ENCODE measurements at places on chromosomes 13 and 19. TPM values are rescaled to one million over a fixed set of nuclear protein-coding genes. Genes with fewer than 3 reads are reported as not detected.

GRCh38 chr19:1655131-1655981 is 2.9 kb upstream of the TCF3 start:
- H3K4me3 ChIP-seq, result no peak overlapping the region
- no peaks in the 10 kb centered on the region for H3K27me3 ChIP-seq
- H3K27ac ChIP-seq, result no peak overlapping the region
- no peak for DNase-seq

DNA sequence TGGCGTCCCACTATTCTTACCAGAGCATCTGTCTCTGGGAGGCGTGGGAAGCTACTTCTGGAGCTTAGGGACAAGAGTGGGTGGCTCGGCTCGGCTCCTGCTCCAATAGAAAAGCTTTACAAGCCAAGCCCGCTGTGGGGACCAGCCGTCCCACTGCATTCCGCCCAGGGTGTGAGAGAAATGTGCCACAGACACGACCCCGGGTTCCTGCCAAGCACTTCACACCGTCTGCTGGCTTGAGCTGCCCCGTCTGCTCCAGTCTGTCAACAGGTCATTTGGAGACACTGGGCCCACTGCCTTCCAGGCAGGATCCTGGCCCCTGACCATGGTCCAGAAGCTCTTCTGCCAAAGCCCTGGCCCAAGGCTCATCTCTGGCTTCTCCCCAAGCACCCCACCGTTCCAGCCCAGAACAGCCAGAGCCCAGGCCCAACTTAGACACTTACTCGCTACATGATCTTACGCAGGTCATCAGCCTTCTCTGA is 6.5 kb upstream of the FKRP start:
- no peaks in the 10 kb centered on the region for H3K4me1 ChIP-seq
- H3K36me3 ChIP-seq, result peaks cover 35% of the 10 kb centered on the region
- no peaks in the 10 kb centered on the region for H3K27me3 ChIP-seq
- no peak for DNase-seq
- H3K27ac ChIP-seq, result no peak overlapping the region

GRCh38 chr19:9914315-9915207 is 21.8 kb downstream of the OLFM2 start:
- H3K36me3 ChIP-seq, result no peaks in the 10 kb centered on the region
- H3K27me3 ChIP-seq, result peaks cover 10% of the 10 kb centered on the region
- DNase-seq, result peak; percentile 96

- no peak for DNase-seq
- H3K36me3 ChIP-seq, result peaks cover 4% of the 10 kb centered on the region
- H3K4me3 ChIP-seq, result peak overlapping the region; percentile 83
- peak overlapping the region; percentile 75 for H3K27ac ChIP-seq
- H3K4me1 ChIP-seq, result no peaks in the 10 kb centered on the region
Measured at GRCh38 chr19:925087-925525, 729 bp upstream of the ARID3A start.

ABHD17A gene
- total RNA-seq, result 51.7 TPM

GRCh38 chr19:15449620-15450527 is at the start of gene WIZ:
Gene WIZ (minus strand): TSS chr19:15449956. CDS start chr19:15448307, 1,649 bp downstream.
- H3K27me3 ChIP-seq, result peaks cover 38% of the 10 kb centered on the region
- peak within 1 kb of the TSS; percentile 71 for H3K4me3 ChIP-seq
- no peaks in the 10 kb centered on the region for H3K36me3 ChIP-seq
- DNase-seq, result peak; percentile 91

DNA sequence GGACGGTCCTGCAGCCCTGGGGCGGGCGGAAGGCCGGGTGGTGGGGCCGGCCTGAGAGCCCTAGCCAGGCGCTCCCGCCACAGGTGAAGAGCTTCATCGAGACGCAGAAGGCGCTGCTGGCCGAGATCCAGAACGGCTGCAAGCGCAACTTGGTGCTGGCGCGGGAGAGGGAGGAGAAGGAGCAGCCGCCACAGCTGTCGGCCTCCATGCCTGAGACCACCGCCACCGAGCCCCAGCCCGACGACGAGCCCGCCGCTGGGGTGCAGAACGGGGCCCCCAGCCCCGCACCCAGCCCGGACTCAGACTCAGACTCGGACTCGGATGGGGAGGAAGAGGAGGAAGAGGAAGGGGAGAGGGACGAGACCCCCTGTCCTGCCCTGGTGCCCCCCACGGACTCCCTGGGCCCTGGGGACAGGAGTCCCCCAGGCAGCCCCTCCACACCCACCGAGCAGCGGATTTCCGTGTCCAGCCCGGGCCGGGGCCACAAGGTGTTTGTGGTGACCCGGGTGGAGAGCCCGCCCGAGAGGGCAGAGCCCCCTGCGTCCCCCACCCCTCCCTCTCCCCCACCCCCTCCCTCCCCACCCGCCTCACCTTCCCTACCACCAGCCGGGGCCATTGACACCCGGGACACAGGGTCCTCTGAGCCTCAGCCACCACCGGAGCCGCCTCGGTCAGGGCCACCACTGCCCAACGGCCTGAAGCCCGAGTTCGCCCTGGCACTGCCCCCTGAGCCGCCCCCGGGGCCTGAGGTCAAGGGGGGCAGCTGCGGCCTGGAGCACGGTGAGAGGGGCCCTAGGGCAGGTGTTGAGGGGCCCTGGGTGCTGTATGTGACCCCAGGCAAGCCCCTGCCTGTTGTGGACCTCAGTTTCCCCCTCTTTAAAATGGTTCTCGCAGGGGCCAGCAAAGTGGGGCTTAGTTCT is 15.3 kb downstream of the NKPD1 start:
- DNase-seq, result no peak
- no peaks in the 10 kb centered on the region for H3K27me3 ChIP-seq
- no peaks in the 10 kb centered on the region for H3K4me1 ChIP-seq
- peaks cover 22% of the 10 kb centered on the region for H3K36me3 ChIP-seq

All from endodermal cell (in vitro differentiated cells).